Stimulated activated CD4-positive, alpha-beta T cell treated with anti-CD3 and anti-CD28 coated beads, Interleukin-4, amount 100 ng/mL, for 4 hours (primary cell): ENCODE measurements at places on chromosomes 5 and 9.

DNA sequence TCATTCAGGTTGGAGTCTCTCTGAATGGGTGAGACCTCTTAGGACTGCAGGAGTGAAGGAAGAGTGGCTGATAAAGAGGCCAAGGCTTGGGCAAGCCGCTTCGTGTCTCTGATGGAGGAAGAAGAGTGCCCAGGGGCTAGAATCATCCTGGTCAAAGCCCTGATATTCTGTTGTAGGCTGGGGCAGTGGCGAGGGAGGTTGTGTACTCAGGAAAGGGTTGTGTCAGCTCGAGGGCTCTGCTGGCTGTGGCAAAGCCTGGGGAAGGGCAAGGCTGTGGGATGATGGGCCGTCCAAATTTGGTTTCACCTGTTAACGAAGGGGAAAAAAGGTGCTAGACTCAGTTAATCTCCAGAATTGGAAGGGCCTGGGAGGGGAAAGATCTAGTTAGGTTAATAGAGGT lies 2.4 kb upstream of the TRMT10B start:
- DNase-seq = no peak

GRCh38 chr9:113682297-113682771 lies 193.8 kb upstream of the ZNF618 start:
- no peak for DNase-seq

GRCh38 chr5:74625742-74626241 lies 14.7 kb downstream of the ENC1 start:
- DNase-seq = no peak

DNA sequence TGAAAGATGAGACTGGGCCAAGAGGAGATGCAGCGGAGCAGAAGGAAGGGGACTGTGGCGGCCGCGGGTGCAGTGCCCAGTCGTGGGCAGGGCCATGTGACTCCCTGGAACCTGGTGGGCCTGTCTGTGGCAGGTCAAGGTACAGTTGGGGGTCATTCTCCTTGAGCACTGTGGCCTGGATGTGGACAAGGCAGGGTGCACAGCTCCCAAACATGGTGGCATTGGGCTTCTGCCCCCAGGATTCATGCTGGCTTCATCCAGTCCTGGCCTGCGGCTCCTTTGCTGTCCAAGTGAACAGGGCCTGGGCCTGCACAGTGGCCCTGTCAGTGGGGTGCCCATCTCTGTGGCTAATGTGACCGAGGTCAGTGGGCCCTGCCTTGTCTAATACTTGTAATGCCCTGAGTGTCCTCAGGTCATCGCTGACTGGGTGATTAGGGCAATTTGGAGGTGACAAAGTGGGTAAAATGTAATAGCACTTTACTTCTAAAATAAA lies 39.9 kb downstream of the CEP72 start:
- DNase-seq = no peak

DNA sequence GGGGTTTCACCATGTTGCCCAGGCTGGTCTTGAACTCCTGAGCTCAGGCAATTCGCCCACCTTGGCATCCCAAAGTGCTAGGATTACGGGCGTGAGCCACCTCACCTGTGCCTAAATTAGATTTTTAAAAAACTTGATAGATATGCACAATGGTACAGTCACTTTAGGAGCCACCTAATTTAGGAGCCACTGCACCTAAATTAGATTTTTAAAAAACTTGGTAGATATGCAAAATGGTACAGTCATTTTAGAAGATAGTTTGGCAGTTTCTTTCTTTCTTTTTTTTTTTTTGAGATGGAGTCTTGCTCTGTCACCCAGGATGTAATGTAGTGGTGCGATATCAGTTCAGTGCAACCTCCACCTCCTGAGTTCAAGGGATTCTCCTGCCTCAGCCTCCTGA lies 37.8 kb upstream of the PLPP1 start:
- DNase-seq = no peak
